ENCODE measurements at places on chromosomes 5 and 9.
A peak's percentile ranks its signal among the peaks of the same experiment; 100 is the strongest.

- H3K4me1 ChIP-seq, result no peaks in the 10 kb centered on the region
- H3K4me3 ChIP-seq, result no peak overlapping the region
- H3K36me3 ChIP-seq, result no peaks in the 10 kb centered on the region
Measured at GRCh38 chr9:105510024-105510423, 47.9 kb upstream of the FKTN start.

GRCh38 chr9:32526041-32526706, at the start of gene RIGI:
RIGI (minus strand) TSS chr9:32526196; CDS start chr9:32526166, 30 bp downstream.
- DNase-seq, result peak; percentile 97
- H3K36me3 ChIP-seq, result no peaks in the 10 kb centered on the region
- no peaks in the 10 kb centered on the region for H3K27me3 ChIP-seq
- H3K27ac ChIP-seq, result peak within 1 kb of the TSS; percentile 77
- H3K4me3 ChIP-seq, result peak within 1 kb of the TSS; percentile 99
- H3K4me1 ChIP-seq, result peaks cover 3% of the 10 kb centered on the region

GRCh38 chr5:116672203-116672602, 97.6 kb upstream of the SEMA6A start:
- H3K4me1 ChIP-seq, result no peaks in the 10 kb centered on the region
- H3K4me3 ChIP-seq, result no peak overlapping the region
- no peak overlapping the region for H3K27ac ChIP-seq
- no peaks in the 10 kb centered on the region for H3K36me3 ChIP-seq
- H3K27me3 ChIP-seq, result no peaks in the 10 kb centered on the region

GRCh38 chr9:133126697-133127339, 5.8 kb upstream of the RALGDS start:
- DNase-seq, result no peak
- no peaks in the 10 kb centered on the region for H3K27me3 ChIP-seq
- peaks cover 3% of the 10 kb centered on the region for H3K4me1 ChIP-seq

GRCh38 chr5:59322058-59322457, 571.5 kb downstream of the PDE4D start:
- peaks cover 16% of the 10 kb centered on the region for H3K4me1 ChIP-seq
- no peak for DNase-seq
- no peaks in the 10 kb centered on the region for H3K27me3 ChIP-seq
- no peak overlapping the region for H3K4me3 ChIP-seq

GRCh38 chr9:69453746-69454145, 128.7 kb downstream of the ENTREP1 start:
- H3K27ac ChIP-seq, result no peak overlapping the region
- DNase-seq, result no peak
- H3K27me3 ChIP-seq, result no peaks in the 10 kb centered on the region
